ENCODE measurements at places on chromosomes 2 and 18.
A peak's percentile ranks its signal among the peaks of the same experiment; 100 is the strongest.

- H3K4me1 ChIP-seq = no peaks in the 10 kb centered on the region
- H3K36me3 ChIP-seq = no peaks in the 10 kb centered on the region
Observed at GRCh38 chr2:191923652-191923997, 76.7 kb upstream of the CAVIN2 start.

DNA sequence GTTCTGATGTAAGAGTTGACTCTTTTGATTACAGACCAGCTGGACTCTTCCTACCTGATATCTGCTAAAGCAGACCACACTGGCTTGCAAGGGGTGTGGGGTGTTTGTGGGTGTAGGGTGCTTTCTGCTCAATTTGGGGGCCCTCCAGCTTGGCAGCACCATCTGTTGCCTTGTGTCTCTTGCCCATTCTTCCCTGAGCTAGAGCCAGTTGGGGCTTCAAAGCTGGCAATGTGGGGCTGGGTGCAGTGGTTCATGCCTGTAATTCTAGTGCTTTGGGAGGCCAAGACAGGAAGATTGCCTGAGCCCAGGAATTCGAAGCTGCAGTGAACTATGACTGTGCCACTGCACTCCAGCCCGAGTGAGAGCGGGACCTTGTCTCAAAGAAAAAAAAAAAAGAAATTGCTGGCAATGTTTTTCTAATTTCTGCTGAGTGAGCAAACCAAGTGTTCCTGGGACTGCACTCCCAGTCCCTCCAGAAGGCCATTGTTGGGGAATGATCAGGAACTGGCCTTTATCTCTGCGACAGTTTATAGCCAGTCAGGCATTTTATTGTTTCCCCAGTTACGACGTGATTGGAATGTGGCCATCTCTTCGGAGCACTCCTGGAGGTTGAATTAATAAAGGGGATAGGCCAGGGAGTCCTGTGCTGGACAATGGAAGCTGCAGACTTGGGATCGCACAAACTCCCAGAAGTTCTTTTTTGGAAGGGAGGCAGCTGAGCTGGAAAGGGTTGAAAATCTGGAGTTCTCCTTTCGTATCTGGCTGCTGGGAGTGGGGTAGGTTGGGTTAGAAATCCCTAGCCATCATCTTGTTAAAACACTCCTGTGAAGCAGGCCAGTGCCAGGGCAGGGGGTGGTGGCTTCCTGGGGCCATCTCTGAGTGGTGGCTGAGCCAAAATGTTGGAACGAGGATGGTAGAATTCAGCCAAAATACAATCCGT lies 57.2 kb downstream of the LIPG start:
- no peak overlapping the region for H3K4me3 ChIP-seq
- no peak overlapping the region for H3K27ac ChIP-seq
- no peak for DNase-seq
- no peaks in the 10 kb centered on the region for H3K4me1 ChIP-seq
- H3K27me3 ChIP-seq = no peaks in the 10 kb centered on the region

DNA sequence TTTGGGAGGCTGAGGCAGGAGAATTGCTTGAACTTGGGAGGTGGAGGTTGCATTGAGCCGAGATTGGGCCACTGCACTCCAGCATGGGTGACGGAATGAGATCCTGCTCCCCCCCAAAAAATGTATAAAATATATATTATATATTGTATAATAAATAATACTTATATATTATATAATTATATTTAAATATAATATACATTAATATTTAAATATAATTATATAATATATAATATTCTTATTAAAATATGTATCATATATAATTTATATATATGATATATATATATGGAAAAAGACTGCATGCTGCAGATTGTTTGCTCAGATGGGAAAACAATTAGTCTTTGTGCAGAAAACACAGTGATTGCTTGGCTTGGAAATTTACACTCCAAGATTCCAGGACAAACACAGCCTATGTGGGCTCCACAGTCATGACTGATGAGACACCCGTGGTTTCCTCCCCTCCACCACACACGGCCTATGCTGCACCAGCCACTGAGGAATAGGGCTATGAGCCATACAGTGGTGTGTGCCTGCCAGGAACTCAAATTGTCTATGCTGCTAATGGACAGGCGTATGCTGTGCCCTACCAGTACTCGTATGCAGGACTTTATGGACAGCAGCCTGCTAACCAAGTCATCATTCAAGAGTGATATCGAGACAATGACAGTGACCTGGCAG lies 30.0 kb downstream of the PMAIP1 start:
- no peaks in the 10 kb centered on the region for H3K4me1 ChIP-seq
- H3K36me3 ChIP-seq = no peaks in the 10 kb centered on the region
- no peak overlapping the region for H3K27ac ChIP-seq
- no peak overlapping the region for H3K4me3 ChIP-seq

DNA sequence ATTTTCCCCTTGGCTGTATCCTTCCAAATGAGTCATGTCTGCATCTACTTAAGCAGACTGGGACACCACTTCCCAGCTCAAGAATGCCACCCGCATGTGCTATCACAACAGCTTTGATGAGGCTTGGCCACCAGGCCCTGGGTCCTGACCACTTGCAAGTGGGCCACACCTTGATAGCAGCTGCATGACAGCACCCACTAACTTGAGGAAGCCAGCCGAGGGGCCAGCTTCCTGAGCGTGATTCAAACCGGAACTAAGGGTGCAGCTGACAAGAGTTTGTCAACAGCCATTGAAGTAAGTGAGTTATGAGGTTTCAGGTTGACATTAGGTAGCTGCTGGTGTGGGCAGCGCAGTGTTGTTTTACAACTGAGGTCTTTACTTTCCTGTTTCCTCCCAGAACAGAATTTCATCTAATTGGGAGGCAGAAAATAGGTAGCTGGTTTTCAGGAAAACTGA lies 54.4 kb downstream of the EPHA4 start:
- peak overlapping the region; percentile 32 for H3K4me3 ChIP-seq
- no peaks in the 10 kb centered on the region for H3K27me3 ChIP-seq
- peak; percentile 74 for DNase-seq
- H3K4me1 ChIP-seq = peaks cover 44% of the 10 kb centered on the region
- H3K27ac ChIP-seq = peak overlapping the region; percentile 99

DNA sequence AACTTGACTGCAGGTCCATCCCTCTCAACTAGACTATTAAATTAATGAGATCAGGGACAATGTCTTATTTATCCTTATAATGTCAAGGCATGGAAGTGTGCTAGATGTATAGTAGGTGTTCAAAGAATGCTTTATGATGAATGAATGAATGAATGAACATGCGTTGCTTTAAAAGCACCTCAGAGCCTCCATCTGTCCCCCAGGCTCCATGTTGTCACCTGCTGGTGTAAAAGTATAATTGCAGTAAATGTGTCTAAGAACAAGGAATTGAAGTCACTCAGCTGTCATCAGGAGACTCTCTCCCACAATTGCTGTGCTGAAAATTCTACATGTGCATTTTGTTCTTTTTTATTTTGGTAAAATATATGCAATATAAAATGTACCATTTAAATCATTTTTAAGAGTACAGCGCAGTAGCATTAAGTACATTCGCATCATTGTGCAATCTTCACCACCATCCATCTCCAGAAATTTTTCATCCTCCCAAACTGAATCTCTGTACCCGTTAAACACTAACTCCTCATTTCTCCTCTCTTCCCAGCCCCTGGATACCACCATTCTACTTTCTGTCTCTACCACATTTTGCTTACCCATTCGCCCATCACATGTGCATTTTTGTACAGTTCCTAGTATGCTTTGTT lies 52.6 kb downstream of the GNAL start:
- DNase-seq = peak; percentile 42
- H3K27ac ChIP-seq = no peak overlapping the region
- H3K4me3 ChIP-seq = no peak overlapping the region
- no peaks in the 10 kb centered on the region for H3K4me1 ChIP-seq
- no peaks in the 10 kb centered on the region for H3K27me3 ChIP-seq

DNA sequence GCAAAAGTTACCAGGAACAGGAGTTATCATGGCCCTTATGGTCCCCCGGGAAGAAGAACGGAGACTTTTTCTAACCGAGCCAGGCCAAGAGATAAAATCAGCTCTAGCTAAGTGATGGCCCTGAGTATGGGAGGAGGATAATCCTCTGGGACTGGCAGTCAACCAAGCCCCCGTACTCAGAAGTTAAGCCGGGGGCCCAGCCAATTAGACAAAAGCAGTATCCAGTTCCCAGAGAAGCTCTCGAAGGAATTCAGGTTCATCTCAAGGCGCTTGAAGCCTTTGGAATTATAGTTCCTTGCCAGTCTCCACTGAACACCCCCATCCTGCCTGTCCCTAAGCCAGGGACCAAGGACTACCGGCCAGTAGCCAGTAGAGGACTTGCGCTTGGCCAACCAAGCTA lies 365.3 kb upstream of the TCF4 start:
- H3K36me3 ChIP-seq = no peaks in the 10 kb centered on the region
- no peak overlapping the region for H3K4me3 ChIP-seq
- no peaks in the 10 kb centered on the region for H3K27me3 ChIP-seq
- DNase-seq = no peak
- H3K4me1 ChIP-seq = no peaks in the 10 kb centered on the region
- H3K27ac ChIP-seq = no peak overlapping the region

DNA sequence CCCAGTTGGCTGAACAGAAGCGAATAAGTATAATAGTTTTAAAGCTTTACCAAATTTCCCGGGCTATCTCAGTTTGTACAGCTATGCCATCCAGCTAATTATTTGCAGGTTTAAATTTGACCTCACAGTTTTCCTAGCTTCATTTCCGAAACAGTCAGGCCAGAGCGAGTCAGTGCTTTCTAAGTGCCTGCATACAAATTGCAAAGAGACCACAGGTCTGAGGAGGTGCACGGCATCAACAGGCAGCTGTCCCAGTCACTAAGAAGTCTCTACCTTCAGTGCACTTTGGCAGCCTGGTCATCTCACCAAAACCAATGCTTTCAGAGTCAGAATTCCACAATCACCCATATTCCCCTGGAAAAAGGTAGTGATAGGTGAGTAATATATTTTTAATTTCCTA lies 51.9 kb downstream of the LAMA1 start:
- DNase-seq = no peak
- H3K27ac ChIP-seq = no peak overlapping the region
- H3K27me3 ChIP-seq = no peaks in the 10 kb centered on the region
- H3K4me3 ChIP-seq = no peak overlapping the region

GRCh38 chr2:55519938-55520885 lies 694 bp downstream of the CFAP36 start:
- peak overlapping the region; percentile 85 for H3K27ac ChIP-seq
- H3K4me3 ChIP-seq = peak overlapping the region; percentile 62
- H3K36me3 ChIP-seq = peaks cover 6% of the 10 kb centered on the region
- no peaks in the 10 kb centered on the region for H3K27me3 ChIP-seq

DNA sequence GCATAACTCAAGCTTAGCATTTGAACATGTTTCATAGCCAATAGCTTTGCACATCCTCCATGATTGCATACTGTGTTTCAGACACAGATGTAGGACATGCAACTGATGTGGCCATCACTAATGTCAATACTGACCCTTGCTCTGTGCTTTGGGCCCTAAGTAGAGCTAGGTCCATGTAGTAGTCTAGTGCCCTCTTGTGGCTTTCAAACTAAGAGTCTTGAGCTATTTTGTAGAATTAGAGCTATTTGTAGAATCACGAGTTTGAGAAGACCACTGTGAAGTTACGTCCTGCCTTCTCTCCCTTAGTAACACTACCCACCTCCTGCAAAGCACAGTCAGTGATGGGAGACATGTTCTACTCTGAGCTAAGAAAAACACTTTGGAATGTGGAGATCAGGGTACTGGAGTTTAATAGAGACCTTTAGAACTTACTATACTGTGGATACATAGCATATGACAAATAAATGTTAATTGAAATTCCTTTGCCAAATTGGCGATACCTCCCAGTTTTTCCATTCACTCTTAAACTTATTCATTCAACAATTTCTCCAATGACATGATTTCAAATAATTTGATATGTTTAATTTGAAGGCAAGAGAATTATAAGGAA lies 306.5 kb upstream of the TNP1 start:
- no peak overlapping the region for H3K27ac ChIP-seq
- no peaks in the 10 kb centered on the region for H3K36me3 ChIP-seq
- no peak for DNase-seq
- H3K4me1 ChIP-seq = peaks cover 5% of the 10 kb centered on the region

- H3K36me3 ChIP-seq = no peaks in the 10 kb centered on the region
- peaks cover 6% of the 10 kb centered on the region for H3K4me1 ChIP-seq
- no peak for DNase-seq
- no peak overlapping the region for H3K4me3 ChIP-seq
- H3K27ac ChIP-seq = no peak overlapping the region
Observed at GRCh38 chr2:234300932-234301823, 195.7 kb downstream of the ARL4C start.

GRCh38 chr2:217735034-217735433 lies 267.8 kb downstream of the TNS1 start:
- H3K27ac ChIP-seq = no peak overlapping the region
- no peak overlapping the region for H3K4me3 ChIP-seq
- no peaks in the 10 kb centered on the region for H3K27me3 ChIP-seq

GRCh38 chr2:231050018-231050901 lies 6.4 kb upstream of the PSMD1 start:
- DNase-seq = peak; percentile 55
- H3K4me1 ChIP-seq = peaks cover 49% of the 10 kb centered on the region
- H3K4me3 ChIP-seq = no peak overlapping the region
- no peaks in the 10 kb centered on the region for H3K36me3 ChIP-seq
- peaks cover 19% of the 10 kb centered on the region for H3K27me3 ChIP-seq
- H3K27ac ChIP-seq = no peak overlapping the region

GRCh38 chr18:46176001-46176400 lies 71.8 kb downstream of the HAUS1 start:
- no peak for DNase-seq
- no peak overlapping the region for H3K27ac ChIP-seq
- H3K27me3 ChIP-seq = no peaks in the 10 kb centered on the region
- no peak overlapping the region for H3K4me3 ChIP-seq
- peaks cover 30% of the 10 kb centered on the region for H3K4me1 ChIP-seq

GRCh38 chr2:18987592-18988073 lies 370.8 kb downstream of the OSR1 start:
- H3K4me3 ChIP-seq = no peak overlapping the region
- no peaks in the 10 kb centered on the region for H3K27me3 ChIP-seq
- DNase-seq = no peak
- H3K4me1 ChIP-seq = no peaks in the 10 kb centered on the region
- H3K36me3 ChIP-seq = no peaks in the 10 kb centered on the region
- no peak overlapping the region for H3K27ac ChIP-seq

- H3K27me3 ChIP-seq = no peaks in the 10 kb centered on the region
- no peak overlapping the region for H3K27ac ChIP-seq
- no peak for DNase-seq
- no peaks in the 10 kb centered on the region for H3K4me1 ChIP-seq
- H3K4me3 ChIP-seq = no peak overlapping the region
- no peaks in the 10 kb centered on the region for H3K36me3 ChIP-seq
Observed at GRCh38 chr2:211401328-211401727, 844.9 kb downstream of the CPS1 start.

DNA sequence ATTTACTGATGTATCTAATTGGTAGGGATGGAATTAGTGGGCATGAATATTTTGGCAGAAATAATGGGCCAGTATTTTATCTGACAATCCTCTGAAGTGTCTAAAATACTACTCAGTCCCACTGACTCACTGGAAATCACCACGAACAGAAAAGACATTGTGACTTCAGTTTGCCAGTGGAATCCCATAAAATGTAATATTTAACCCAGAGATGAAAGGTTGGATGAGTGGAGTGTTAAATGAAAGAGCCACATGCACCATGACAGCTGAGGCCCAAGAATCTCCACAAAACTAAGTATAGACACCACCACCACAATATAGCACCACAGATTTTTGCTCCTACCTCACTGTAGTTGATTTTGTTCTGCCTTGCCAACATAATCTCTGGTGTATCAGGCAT lies 103.9 kb downstream of the NEB start:
- DNase-seq = no peak
- H3K27ac ChIP-seq = no peak overlapping the region
- H3K36me3 ChIP-seq = no peaks in the 10 kb centered on the region

Measured in natural killer cell (primary cell).